CMK (cell line): ENCODE measurements at places on chromosomes 7 and 10.

DNA sequence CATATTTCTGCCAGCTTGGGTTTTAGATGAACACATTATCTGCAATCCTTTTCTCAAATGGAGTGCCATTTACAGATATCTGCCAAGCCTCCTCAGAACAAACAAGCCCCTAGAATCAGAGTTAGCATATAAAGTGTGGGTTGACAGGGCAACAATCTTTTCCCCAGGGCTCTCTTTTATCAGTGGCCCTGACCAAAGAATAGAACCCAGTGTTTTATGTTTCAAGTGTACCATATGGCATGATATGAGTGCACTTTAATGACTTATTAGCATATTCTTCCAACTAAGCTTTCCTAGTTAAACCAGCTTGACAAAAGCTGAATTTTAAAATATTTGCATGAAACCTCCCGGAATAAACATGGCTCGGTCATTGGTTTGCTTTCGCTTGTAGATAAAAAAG is 57.3 kb downstream of the EVX1 start:
- DNase-seq, result no peak

DNA sequence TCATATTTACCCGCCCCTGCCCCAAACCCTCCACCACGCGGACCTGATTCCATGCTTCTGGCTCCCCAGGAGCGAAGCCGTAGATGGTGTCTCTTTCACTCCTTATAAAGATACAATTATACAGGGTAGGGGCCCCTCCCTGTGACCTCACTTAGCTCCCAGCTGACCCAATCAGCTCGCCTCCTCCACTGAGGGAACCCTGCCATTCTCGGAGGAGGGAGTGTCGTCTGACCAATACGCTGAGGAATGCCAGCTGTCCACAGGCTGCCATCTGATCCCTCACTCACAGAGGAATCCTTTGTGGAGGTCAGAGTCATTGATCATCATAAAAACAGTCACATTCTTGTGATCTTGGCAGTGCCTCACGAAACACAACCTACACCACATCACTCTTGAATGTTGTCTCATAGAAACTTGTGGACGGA is 67.5 kb upstream of the INSIG1 start:
- no peak for DNase-seq

DNA sequence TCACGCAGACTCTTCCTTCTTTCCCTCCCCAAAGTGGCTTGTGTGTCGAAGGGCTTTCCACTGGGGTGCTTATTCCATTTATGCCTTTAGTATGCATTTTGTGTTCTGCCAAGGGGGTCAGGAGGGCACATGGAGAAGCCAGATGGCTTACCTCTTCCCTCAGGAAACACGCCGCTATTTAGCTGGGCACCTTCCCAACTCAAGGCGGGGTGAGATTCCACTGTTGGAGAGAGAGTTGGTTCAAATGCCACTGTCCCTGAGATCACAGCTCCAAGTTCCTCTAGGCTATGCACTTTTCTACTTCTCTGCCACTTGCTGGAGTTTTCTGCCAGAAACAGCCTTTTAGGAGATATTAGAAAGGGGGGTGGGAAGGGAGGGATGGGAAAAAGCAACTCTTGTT is 1091.8 kb downstream of the LRMDA start:
- no peak for DNase-seq

GRCh38 chr7:117916309-117916708 is 43.1 kb upstream of the CTTNBP2 start:
- DNase-seq, result no peak

GRCh38 chr7:17852361-17852760 is 87.9 kb downstream of the SNX13 start:
- no peak for DNase-seq

DNA sequence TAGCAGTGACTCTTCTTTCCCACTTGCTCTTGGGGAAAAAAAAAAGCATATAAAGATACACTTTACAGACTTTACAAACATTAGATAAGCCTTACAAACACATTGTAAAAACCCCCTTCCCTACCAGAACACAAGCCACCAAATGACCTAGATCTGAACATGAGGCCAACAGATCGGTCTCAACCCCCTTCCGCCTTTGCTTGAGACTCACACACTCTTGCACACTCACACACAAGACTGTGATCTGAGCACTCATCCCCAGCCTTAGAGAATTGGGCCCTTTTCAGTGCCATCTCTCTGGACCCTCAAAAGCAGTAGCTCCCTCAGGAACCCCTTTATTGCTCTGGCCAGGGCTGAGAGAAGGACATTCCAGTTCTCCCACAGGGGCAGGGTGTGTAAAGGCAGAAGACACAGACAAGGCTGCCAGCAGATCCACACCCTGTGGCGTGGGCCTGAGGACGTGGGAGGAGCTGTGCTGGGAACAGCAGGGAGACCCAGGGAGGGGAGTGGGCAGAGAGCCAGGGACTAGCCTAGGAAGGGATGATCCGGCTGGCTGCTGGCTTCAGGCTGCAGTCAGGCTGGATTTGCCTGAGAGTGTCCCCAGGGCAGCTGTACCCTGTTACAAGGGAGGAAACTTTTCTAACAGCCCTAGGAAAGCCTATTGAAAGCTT is 206.7 kb downstream of the KIAA1217 start:
- DNase-seq, result no peak

DNA sequence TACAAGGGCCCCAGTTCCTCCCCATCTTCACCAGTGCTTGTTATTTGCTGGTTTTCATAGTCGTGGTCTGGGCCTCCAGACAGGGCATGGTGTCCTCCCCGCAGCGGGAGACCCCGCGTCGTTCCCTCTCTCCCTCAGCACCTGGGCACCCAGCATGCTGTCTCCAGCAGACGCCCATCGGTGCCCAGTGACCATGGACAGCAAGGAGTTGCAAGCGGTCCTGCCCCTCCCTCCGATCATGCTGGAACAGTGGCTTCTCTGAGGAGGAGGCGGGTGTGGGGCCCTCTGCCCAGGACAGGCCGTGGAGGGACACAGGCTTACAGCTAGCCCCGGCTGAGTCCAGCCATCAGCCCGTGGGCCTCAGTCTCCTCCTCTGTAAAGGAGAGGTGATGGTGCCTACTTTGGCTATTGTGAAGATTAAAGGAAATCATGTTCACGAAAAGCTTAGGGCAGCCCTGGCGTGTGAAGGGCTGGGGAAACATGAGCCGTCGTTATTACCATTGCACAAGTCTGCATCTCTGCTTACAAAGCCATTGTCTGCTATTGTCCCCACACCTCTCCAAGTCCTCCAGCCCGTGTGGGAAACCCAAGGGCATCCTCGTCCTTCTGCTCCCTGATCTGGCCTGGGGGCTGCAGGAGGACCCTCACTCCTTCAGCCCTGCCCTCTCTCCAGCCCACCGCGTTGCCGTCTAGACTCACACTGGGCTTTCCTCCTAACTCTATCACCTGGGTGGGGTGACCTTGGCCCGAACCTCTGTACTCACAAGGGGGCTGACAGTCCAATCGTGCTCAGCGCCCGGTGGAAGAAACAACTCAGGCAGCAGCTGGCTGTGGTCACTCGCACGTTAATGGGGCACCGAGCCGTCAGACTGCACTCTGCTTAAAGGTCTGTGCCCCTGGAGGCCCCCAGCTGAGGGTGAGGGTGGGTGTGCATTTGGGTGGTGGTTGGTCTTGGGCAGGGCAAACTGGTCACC is 29.9 kb downstream of the EN2 start:
- no peak for DNase-seq

DNA sequence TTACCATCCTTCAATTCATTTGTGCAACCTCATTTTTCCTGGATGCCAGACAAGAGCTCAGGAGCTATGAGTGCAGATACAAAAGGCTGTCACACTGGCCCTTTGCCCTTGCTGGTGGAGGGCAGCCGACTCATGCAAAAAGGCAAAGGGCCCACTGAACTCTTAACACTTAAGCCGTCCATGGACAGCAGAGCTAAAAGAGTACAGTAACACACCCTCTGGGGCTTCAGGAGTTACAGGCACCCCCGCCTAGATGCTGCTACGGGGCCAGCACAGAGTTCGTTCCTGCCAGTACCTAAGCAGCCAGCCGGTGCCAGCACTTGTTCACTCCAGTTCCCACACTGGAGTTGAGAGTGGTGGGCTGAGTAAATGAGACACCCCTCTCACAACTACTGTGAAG is 69.9 kb upstream of the MRLN start:
- no peak for DNase-seq
